ENCODE measurements at places on chromosomes 3 and 15. TPM values are rescaled to one million over a fixed set of nuclear protein-coding genes. Genes with fewer than 3 reads are reported as not detected.

Gene DPPA2
- total RNA-seq, result not detected

Gene ULK3
- 72.3 TPM for total RNA-seq

Gene FBXL2
- total RNA-seq, result 30.1 TPM

Gene STAB1
- total RNA-seq, result 53.9 TPM

Gene CLDN18
- not detected for total RNA-seq

Gene CYFIP1
- total RNA-seq, result 79.4 TPM

Measured in camera-type eye (tissue), 1 donor.